ENCODE measurements at places on chromosomes 11 and 22. TPM values are rescaled to one million over a fixed set of nuclear protein-coding genes. Genes with fewer than 3 reads are reported as not detected.

- DNase-seq, result no peak
Observed at GRCh38 chr11:20310596-20311394, 52.7 kb upstream of the HTATIP2 start.

- DNase-seq, result no peak
Observed at GRCh38 chr11:132878111-132878510, 654.2 kb downstream of the OPCML start.

Gene NPAS4
- not detected for total RNA-seq

Gene MCAT
- total RNA-seq, result 21.6 TPM

DNA sequence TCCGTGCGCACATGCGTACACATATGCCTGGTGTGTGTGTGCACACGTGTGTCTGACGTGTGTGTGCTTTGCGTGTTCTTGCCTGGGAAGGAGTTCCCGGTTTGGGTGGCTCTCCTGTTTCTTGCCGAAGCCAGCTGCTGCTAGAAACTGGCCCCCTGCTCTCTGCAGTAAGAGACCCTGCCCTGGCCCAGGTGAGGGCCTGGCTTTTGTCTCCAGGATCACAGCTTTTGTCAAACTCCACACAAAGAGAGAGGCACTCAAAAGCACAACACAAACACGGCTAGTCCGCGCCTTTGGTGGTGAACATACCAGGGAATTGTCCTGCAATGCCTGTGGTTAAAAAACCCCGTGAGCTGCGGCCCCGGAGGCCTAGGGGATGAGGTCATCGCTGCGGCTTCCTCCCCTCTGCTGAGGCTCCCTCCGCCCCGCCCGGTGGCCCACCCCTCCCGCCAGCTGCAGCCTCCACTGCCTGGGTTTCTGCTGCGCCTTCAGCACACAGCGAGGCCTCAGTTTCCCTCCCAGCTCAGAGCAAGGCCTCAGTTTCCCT, 88.9 kb downstream of the KCNQ1 start:
- DNase-seq, result peak; percentile 86

Gene CYP2D6
- not detected for total RNA-seq

GRCh38 chr11:6607190-6607795, 3.7 kb downstream of the ILK start:
- DNase-seq, result peak; percentile 51

Gene CDC42EP1
- 18.4 TPM for total RNA-seq

DNA sequence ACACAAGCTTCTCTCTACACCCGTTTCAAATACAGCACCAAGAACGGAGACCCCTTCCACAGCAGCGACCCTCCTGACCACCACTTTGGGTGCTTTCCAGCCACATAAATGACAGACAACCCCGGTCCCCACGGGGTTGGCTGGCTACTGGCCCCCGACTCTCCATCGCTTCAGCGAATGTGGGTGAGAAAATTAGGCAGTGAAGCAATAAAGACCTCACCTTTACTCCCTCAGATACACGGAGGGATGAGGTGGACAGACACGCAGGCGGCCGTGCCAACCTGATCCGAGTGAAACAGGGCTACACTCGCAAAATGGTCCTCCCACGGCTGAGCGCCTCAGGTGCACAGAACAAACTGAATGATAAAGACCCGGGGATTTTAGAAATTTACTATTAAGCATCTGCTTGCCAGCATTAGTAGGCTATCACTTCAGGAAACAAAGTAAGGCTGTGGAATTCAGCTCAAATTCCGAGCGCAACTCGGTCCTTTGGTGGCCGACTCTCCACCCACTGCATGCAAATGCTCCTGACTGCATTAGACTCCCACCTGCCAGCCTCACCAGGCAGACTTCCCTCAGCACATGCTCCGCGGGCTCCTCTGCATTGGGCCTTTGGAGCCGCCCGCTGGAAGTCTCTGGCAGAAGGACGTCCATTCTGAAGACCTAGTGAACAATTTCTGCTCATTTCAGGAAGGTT, 12.8 kb upstream of the EFCAB6 start:
- no peak for DNase-seq

DNA sequence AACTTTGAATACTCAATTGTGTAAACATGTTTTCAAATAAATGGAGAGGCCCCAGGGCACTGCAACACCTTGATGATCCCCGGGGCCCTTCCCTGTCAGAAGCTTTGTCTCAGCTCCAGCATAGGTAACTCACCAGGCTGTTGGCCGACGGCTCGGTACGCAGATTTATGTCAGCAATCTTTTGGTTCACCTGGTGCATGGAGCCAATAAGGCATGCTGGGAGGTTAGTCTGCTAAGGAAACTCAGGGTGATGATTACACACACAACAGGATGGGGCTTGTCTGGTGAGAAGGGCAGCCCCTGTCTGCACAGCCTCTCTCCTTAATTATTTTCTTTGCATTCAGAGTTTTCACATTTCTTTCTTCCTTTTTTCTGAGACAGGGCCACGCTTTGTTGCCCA, 10.8 kb downstream of the FAM227A start:
- no peak for DNase-seq

- no peak for DNase-seq
Observed at GRCh38 chr11:60858731-60859464, 3.1 kb upstream of the PTGDR2 start.

GRCh38 chr11:34860034-34860433, 56.1 kb downstream of the APIP start:
- DNase-seq, result no peak

DNA sequence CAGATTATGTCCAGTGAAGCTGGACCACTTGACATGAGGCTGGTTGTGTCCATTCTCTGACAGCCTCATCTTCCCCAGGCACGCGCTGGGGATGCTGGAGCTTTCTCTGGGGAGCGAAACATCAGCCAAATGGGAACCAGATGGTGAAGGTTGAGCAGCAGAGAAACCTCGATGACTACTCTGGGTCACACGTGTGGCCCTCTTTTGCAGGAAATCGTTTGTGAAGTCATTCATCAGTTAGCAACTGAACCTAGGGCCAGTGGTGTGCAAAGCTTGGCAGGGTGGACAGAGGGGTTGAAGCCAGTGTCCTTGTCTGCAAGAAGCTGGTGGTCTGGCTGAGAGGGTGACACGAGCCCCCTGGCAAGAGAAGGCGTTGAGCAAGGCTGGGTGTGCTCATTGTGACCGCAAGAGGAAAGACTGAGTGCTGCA, 109.8 kb downstream of the ZBTB16 start:
- DNase-seq, result peak; percentile 76

DNA sequence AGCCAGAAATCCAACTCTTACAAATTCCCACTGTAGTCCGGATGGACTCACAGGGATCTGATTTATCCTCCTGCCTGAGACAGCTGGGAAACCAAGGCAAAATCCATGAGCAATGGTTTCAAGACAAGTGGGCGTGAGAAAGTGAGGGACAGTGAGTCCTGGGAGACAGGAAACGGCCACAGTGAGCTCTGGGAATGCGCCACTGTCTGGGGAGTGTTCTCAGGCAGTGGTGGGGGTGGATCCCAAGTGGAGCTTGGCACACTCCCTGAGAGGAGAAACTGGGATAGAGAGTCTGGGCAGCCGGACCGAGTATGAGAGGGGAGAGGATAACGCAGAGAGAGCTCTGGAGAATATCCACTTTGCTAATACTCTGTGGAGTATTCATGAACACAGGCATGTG, 9.8 kb downstream of the IL17REL start:
- peak; percentile 8 for DNase-seq

Gene OR6X1
- not detected for total RNA-seq

- DNase-seq, result no peak
Observed at GRCh38 chr11:3781423-3781822, 15.9 kb downstream of the NUP98 start.

DNA sequence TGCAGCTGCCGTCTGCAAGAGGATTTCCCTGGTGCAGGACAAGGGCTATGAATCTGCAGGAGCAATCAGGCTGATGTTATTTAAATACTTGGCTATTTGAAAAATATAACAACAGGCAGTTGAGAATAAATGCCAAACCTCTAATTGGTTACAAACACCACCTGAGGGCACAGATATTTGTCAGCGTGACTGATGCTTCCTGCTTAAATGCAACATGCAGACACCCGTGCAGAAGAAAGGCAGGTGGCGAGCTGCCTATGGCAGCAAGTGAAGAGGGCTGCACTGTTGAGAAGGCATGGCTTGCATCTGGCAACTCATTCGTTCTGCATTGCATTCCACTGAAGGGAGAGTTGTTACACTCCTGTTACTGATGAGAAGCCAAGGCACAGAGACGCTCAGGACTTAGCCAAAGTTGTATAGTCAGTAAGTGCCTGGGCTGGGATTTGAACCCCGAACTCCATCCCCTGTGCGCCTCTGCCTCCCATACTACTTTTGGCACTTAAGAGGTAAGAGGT, 350.6 kb downstream of the TENM4 start:
- DNase-seq, result peak; percentile 83

GRCh38 chr22:17369439-17370025, at the start of gene CECR2:
CECR2 (plus strand) TSS chr22:17369460; CDS start chr22:17369784, 324 bp downstream.
- DNase-seq, result no peak

Gene SULT4A1
- not detected for total RNA-seq

- no peak for DNase-seq
Observed at GRCh38 chr11:104678408-104678807, 219.9 kb downstream of the CASP12 start.

GRCh38 chr11:120400564-120401364, 64.6 kb downstream of the ARHGEF12 start:
- peak; percentile 98 for DNase-seq

- no peak for DNase-seq
Observed at GRCh38 chr11:35160246-35160824, 21.4 kb downstream of the CD44 start.

Gene ABCG4
- total RNA-seq, result 0.20 TPM

GRCh38 chr22:42432020-42432596, at the start of gene NFAM1:
NFAM1 (minus strand) TSS chr22:42432403; CDS start chr22:42432357, 46 bp downstream.
- no peak for DNase-seq

Gene ZNRF3
- 2.3 TPM for total RNA-seq

Gene NCR3LG1
- total RNA-seq, result 1.1 TPM

DNA sequence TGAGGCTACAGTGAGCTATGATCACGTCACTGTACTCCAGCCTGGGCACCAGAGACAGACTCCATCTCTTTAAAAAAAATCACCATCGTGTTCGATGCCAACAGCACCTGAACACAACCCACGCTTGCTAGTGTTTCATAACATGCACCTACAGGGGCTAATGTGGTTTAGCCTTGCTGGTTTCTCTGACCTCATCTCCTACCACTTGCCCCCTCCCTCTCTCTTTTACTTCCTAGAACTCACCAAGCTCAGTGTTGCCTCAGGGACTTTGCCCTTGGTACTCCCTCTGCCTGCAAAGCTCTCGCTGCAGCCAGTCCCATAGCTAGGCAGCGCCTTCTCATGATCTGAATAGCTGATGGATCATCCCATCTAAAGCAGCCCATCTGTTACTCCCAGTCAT, 99.8 kb downstream of the FBXO7 start:
- DNase-seq, result peak; percentile 90

- no peak for DNase-seq
Observed at GRCh38 chr11:46116007-46116711, 5.1 kb downstream of the PHF21A start.

GRCh38 chr11:32171445-32171844, 80.6 kb downstream of the RCN1 start:
- no peak for DNase-seq

- peak; percentile 41 for DNase-seq
Observed at GRCh38 chr11:126465573-126466188, 110.2 kb downstream of the ST3GAL4 start.

Gene TRIM49
- not detected for total RNA-seq

Gene HOATZ
- total RNA-seq, result not detected

DNA sequence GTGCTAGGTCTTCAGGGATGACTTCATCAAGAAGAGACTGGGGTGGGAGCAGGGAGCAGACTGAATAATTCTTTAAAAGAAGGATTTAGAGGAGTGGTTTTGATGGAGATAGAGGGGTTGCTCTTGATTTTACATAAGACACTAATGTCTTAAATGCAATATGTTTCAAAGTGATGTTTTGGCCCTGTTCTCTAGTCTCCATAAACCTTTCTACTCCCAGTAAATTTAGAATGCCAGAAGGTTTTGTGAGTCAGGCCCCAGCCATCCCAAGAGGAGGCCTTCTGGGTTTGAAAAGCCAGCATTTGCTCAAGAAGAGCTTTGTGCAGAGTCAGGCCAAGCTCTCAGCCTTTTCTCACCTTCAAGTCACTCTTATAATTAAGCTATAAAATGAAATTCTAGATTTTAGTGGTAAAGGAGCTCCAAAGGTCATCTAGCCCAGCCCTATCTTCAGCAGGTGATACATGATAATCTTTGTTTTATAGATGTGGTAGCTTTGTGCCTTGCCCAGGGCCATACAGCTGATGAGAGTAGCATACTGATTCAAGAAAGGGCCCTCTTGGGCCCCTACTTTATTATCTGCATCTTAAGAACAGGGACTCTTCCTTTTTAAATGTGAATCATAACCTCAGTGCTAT, 122.8 kb upstream of the MTNR1B start:
- no peak for DNase-seq

Gene ELMOD1
- total RNA-seq, result 0.20 TPM

GRCh38 chr22:33579448-33580093, 340.7 kb downstream of the LARGE1 start:
- peak; percentile 14 for DNase-seq

DNA sequence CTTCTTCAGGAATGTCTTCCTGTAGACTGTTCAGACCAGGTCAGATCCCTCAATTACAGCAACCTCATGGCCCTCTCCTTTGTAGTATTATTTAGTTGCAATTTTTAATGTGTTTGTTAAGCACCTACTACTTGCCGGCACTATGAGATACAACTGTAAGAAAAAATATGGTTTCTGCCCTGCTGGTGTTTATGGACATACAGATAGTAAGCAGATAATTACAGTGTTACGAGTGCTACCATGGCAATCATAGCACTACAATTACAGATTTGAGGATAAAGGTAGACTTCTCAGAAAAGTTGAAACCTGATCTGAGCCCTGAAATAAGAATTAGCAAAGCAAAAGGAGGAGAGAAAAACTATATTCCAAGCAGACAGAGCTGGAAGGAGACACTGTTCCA, 2.8 kb downstream of the LRRC51 start:
- no peak for DNase-seq

Gene OR5M11
- not detected for total RNA-seq

DNA sequence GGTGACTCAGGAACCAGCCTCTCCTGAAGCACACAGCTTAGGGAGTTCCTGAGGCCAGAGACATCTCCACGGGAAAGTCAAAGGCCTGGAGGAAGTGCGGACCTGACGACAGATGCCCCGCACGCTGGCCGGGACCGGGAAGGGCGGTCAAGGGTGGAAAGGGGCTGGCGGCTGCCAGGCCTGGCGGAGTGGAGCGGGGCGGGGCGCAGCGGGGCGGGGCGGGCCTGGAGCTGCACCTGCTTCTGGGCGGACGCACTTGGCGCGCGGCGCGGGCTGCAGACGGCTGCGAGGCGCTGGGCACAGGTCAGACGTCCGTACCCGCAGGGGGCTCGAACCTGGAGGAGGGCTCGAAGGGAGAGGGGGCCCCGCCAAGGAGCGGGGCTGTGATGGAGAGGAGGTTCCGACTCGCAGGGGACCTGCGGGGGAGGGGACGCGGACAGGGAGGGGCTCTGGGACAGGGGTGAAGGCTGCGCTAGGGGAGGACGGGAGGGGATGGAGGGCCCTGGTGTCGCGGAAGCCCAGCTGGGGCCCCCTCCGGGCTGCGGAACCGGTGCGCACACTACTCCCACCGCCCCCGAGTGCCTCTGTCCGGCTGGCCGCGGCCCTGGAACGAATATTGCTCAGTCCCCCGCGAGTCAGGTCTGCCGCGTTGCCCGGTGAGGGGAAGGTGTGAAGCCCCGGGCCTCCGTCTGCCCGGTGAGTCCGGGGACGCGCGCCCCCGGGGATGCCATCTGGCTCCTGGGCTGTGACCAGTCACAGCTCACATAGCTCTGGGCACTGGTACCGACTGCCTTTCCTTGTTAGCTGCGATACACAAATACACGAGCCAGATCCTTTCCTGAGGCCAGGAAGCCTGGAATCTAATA, at the start of gene TMEM45B:
TMEM45B (plus strand) TSS at position 253 of the 866 bp plus-strand sequence. CDS start 36,635 bp downstream, outside the sequence.
- DNase-seq, result no peak

GRCh38 chr11:43576320-43576802, 104.2 kb upstream of the HSD17B12 start:
- no peak for DNase-seq

- peak; percentile 47 for DNase-seq
Observed at GRCh38 chr11:115458877-115459276, 45.3 kb downstream of the CADM1 start.
